ENCODE measurements at places on chromosomes 16 and 17.

- DNase-seq, result peak; percentile 68
Observed at GRCh38 chr17:38444151-38444550, 15.9 kb downstream of the ARHGAP23 start.

DNA sequence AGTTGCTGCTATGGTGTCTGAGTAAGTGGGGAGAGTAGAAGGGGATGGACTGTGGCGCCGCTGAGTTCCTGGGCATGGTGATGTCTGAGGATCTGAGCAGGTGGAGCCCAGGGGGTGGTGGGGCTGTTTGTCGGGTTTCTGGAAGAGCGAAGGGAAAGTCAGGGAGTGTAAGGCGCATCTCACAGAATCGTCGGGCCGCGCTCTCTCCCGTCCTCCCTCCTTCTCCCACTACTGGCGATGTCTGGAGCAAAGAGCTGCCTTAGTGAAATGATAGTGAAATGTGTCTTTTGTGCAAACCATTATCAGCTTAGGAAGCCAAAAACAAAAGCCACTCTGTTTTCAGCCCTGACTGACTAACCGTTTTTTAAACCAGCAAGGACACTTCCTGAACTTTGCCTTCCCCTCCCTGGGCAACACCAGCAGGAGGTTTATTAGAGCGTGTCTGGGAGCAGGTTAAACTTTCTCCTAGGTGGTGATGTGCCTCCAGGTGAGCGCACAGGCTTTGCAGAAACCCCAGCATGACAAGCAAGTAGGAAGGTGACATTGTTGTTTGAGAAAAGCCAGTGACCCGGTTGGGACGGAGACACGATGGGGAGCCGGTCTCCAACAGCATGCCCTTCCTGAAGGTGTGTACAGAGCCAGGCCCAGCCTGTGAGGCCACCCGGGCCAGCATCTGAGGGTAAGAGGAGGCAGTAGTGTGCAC is 49.1 kb downstream of the RAB11FIP3 start:
- DNase-seq, result no peak

DNA sequence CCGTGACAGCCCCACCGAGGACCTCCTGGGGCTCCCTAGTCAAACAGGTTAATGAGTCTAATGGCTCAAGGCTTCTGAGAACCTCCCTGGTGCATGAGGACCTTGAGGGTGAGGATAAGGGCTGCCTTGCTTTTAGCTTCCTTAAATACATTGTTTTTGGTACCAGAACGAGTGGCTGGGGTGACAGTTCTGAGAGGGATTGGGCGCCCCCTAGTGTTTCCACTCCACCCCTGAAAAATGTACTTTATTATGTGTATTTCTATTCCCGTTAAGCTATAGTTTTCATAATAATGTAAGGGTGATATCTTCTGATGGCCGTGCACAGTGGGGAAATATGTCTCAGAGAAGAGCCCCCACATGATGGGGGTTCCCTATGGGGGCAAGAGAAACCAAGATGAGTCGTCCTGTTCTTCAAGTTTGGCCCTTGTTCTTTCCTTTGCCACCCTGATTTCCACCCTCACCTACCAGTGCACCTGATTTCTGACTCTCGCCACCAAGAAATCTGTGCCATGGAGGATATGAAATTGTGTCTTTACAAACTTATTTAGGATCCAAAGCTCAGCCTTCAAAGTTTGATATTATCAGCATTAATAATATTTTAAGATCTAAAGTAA is 14.5 kb upstream of the VWA3A start:
- DNase-seq, result peak; percentile 38

DNA sequence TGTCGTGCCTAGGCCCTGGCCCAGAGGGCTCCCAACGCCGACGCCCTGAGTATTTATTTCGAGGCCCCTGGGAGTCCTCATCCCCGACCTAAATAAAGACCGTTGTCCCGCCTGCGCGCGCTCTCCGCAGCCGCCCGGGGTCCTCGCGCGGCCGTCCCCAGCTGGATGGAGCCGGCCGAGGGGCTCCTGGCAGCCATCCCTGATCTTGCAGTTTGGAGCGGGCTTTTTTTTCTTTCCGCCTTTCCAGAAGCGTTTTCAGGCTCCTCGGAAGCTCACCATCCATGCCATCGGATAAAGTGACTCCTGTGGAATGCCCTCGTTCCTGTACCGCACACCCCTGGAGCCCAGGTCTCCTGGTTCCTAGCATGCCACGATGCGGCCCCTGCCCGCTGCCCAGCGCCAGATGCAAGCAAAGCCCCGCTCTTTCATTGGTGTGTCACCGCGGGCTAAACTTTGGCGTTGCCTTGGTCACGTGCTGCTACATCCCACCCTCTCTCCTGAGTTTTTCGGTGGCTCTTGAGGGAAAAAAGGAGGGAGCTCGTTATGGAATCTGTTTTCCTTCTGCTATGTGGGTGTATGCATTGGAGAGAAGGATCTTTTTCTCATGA is 716 bp downstream of the TMEM94 start:
- peak; percentile 47 for DNase-seq

GRCh38 chr17:31052187-31052889 is 42.4 kb upstream of the NF1 start:
- DNase-seq, result no peak

GRCh38 chr17:45172541-45173286 is 11.0 kb downstream of the HEXIM2 start:
- peak; percentile 88 for DNase-seq

GRCh38 chr17:3896108-3896967 is 3.5 kb upstream of the CAMKK1 start:
- peak; percentile 26 for DNase-seq

- no peak for DNase-seq
Observed at GRCh38 chr17:61053469-61053868, 346.2 kb upstream of the TBX2 start.

DNA sequence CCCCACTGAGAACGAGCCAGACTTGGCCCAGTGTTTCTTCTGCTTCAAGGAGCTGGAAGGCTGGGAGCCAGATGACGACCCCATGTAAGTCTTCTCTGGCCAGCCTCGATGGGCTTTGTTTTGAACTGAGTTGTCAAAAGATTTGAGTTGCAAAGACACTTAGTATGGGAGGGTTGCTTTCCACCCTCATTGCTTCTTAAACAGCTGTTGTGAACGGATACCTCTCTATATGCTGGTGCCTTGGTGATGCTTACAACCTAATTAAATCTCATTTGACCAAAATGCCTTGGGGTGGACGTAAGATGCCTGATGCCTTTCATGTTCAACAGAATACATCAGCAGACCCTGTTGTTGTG is 631 bp downstream of the BIRC5 start:
- DNase-seq, result no peak

- peak; percentile 74 for DNase-seq
Observed at GRCh38 chr16:4936991-4937781, at the start of gene PPL. PPL (minus strand) TSS chr16:4937148; CDS start chr16:4937045, 103 bp downstream.

- DNase-seq, result no peak
Observed at GRCh38 chr17:70168044-70168976, 1.0 kb upstream of the KCNJ2 start.

- peak; percentile 80 for DNase-seq
Observed at GRCh38 chr16:85206472-85207356, 94.4 kb upstream of the CIBAR2 start.

DNA sequence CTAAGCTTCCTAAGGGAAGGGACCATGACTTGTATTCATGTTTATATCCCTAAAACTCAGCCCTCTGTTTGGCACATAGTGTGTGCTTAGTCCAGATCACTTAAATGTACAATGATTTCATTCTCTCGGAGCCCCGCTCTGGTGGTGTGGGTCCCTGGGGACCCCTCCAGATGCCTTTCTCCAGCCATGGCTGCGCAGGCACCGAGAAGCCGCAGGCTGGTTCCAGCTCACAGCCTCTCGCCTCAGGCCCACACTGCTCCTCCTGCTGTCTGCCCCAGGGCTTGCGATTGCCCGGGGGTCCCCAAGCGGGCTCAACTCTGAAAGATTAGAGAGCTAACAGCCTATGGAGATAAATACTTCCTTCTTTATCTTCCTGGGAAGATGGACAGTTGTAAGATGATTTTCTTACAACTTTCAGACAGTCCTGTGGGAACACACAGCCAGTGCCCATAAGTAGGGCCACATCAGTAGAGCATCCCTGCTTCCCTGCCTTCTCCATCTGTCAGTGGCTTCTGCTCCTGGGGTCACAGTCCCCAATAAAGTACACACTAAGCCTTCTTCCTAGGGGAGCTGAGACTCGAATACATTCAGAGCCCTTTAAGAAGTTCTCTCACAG is 66.2 kb downstream of the CENPV start:
- no peak for DNase-seq

DNA sequence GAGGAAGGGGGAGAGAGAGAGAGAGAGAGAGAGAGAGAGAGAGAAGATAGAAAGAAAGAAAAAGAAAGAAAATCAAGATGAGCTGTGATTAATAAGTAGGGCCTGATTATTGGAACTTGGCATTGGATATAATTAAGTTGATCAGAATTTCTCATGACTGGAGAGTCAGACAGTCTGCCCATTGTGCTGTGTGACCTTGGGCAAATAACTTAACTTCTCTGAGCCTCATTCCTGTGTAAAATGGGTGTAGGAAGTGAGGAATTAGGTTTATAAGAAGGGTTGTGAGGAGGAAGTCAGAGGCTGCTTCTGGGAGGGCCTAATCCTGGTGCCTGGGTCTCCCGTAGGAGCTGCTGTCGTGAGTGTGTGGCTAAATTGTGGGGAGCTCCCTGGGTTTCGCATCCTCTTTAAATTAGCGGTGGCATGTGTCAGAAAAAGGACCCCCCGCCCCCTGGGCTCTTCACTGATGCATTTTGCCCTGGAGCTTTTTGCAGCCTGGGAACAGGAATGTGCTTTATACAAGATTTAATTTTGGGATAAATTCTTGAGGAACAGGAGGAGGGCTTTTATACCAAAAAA is 76.0 kb downstream of the CMIP start:
- no peak for DNase-seq

DNA sequence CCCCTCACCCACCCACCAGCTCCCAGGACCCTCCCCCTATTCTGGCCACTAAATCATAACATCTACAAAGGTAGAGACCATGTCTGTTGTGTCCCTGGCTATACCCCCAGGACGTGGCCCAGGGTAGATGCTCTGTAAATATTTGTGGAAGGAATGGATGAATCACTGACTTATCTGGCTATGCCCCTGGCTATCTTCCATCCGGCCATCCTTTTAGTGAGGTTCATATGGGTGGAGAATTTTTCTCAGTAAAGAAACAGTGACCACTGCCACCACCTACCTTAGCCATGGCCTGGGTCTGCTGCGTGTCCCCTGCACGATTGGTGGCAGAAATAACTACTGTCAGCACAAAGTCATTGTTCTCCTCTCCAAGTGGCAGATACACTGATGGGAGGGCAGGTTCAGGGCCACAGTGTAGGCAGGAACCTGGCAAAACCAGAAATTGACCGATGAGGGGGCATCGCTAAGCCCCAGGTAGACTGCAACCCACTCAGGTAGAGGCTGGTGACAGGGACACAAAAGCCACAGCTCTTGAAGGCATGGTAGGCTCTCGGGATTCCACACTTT is 63.1 kb upstream of the BCO1 start:
- no peak for DNase-seq

DNA sequence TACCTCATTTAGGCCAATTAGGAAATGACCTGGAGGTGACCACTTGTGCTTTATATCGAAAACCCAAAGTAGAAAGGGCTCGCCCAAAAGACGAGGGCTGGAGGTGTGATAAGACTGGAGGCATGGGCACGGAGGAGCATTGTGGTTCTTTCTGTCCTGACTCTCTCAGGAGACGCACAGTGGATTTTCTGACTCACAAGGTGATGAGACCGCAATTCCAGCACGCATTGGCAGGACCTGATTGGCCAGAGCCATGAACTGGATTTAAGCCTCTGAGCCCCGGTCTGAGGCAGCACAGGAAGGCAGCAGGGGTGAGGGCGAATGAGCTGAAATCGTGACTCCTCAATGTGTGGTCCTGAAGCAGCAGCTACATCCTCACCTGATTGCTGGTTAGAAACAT is 559.1 kb upstream of the SALL1 start:
- DNase-seq, result no peak

- peak; percentile 78 for DNase-seq
Observed at GRCh38 chr16:24689128-24689527, 40.3 kb upstream of the TNRC6A start.

- DNase-seq, result no peak
Observed at GRCh38 chr16:84214451-84215066, 23.6 kb downstream of the ADAD2 start.

DNA sequence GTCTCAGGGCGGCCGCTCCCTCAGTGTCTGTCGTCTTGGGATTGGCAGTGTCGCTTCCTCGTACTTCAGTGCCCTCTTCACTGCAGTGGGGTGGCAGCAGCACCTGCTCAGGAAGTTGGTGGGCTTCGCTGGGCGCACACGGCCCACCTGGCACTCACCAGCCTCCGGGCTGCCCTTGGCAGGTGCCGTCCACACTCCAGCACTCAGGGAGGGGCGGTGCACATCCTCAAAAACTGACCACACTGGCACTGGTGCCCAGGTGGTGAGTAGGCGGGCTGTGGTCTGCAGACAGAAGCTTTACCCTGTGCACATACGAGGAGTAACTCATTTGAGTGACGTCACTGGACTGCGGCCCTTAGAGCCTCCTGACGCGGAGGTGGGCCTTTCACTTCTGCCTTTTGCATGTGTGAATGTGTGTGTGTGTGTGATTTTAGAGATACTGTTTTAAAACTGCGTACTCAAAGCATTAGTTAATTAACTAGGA is 94.6 kb downstream of the BANP start:
- DNase-seq, result no peak

GRCh38 chr17:75390982-75391381 is 14.5 kb downstream of the GRB2 start:
- no peak for DNase-seq

GRCh38 chr17:79983456-79983855 is 52.2 kb downstream of the TBC1D16 start:
- DNase-seq, result no peak

DNA sequence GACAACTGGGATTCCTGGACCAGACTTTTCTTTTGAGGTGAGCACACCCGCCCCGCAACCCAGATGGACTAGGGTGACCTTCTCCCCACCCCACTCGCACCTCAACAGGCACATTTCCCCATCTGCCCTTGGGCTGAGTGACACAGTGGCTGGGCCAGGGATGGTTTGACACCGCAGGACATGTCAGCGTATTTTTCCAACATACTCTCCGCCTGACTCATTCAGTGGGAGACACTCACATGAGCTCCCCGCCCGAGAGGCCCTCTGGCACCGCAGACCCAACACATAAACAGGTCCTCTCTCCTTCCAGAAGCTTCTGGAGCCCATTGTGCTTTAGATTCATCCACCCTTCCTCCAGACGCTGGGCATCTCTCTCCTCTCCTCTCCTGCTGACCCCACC is 69.4 kb downstream of the ZDHHC7 start:
- no peak for DNase-seq

DNA sequence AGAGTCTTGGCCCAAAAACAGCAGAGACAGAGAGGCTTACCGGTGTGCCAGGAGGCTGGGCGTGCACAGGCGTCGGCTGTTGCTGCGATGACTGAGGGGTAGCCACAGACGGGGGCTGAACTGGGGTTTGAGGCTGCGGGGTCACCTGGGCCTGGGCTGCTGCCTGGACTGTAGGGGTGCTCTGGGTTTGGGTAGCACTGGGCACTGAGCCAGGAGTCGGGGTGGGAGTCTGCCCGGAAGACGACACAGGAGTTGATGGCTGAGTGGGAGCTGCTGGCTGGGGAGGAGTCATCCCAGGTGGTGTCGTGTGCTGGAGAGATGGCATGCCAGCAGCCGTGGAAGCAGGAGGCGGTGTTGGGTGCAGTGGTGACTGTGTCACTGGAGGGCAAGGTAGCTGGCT is 53.2 kb upstream of the TRAP1 start:
- DNase-seq, result no peak

- DNase-seq, result no peak
Observed at GRCh38 chr16:81313701-81314602, 810 bp upstream of the GAN start.

- no peak for DNase-seq
Observed at GRCh38 chr16:89036776-89037175, 56.9 kb upstream of the ACSF3 start.

- peak; percentile 58 for DNase-seq
Observed at GRCh38 chr17:7184091-7184488, 4.9 kb upstream of the ASGR1 start.
